ENCODE measurements at places on chromosomes 4 and X.

- DNase-seq: no peak
Measured at GRCh38 chr4:21819086-21819485, 129.5 kb downstream of the KCNIP4 start.

DNA sequence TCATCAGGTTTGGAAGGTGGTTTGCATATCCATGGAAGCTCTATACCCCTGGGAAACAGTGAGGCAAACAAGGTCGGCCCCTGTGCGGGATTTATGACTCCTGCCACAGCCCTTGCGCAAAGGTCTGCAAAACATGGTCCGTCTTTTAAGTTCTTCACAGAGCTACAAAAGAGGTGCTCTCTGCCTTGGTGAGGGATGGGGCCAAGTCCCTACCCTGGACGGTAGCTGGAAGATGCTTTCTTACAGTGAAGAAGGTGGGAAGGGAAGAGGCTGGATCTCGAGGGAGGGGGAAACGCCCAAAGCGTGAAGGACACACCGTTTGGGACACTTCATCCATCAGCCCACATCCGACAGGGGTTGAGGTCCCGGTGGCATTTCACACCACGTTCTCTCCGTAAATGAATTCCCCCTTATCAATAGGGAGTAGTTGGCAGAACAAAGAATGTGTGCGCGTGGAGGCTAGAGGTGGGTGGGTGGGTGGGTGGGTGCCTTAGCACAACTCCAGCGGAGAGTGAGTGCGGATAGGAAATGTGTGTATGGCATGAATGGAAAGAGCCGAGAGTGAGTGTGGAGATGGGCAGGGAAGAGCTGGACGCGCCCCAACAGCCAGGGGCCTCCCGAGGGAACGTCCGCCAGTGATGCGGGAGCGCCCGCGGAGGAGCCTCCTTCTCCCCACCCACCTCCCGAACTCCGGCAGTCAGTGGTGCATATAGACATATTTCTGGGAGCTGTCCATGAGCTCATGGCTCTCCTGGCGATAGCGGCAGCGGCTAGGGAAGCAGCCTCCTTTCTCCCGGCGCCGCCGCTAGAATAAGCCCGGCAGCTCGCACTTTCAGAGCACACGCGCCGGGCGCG, 68.3 kb downstream of the LARP7 start:
- DNase-seq: no peak

GRCh38 chrX:130260316-130260715, 8.4 kb downstream of the ZNF280C start:
- DNase-seq: no peak

DNA sequence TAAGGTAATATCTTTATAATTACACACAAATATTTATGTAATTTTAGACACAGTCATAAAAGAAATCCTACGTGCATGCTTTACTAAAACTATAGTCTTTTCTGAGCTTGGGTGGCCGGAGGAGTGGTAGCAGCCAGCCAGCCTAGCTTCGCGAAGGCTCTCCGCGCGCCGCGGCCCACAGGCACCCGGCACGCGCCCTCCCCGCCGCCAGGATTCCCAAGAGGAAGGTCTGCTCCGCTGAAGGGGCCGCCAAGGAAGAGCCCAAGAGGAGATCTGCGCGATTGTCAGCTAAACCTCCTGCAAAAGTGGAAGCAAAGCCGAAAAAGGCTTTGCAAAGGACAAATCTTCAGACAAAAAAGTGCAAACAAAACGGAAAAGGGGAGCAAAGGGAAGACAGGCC, 8.7 kb upstream of the PJA1 start:
- no peak for DNase-seq

DNA sequence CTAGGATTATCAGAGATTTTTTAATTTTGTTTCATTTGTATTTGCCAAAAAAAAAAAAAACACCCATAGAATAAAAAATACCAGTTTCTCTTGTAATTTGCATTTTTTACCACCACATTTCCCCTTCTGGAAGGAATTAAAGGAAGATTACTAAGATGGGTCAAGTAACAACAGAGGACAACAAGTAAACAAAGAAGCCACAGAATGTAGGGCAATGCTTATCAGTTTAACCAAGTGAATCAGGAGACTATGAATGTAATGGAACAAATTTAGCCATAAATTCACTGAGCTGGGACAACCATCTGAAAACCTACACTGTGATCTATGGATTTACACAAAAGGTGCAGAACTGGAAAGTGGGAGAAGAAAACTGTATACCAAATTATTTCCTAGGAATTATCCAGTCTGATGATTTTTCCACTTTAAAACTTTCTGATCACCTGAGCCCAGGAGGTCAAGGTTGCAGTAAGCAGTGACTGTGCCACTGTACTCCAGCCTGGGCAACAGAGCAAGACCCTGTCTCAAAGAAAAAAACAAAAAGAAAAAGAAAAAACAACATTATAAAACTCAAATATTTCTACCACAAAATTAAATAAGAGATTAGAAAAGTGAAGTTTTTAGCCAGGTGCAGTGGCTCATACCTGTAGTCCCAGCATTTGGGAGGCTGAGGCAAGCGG, 32.4 kb downstream of the LRBA start:
- no peak for DNase-seq

DNA sequence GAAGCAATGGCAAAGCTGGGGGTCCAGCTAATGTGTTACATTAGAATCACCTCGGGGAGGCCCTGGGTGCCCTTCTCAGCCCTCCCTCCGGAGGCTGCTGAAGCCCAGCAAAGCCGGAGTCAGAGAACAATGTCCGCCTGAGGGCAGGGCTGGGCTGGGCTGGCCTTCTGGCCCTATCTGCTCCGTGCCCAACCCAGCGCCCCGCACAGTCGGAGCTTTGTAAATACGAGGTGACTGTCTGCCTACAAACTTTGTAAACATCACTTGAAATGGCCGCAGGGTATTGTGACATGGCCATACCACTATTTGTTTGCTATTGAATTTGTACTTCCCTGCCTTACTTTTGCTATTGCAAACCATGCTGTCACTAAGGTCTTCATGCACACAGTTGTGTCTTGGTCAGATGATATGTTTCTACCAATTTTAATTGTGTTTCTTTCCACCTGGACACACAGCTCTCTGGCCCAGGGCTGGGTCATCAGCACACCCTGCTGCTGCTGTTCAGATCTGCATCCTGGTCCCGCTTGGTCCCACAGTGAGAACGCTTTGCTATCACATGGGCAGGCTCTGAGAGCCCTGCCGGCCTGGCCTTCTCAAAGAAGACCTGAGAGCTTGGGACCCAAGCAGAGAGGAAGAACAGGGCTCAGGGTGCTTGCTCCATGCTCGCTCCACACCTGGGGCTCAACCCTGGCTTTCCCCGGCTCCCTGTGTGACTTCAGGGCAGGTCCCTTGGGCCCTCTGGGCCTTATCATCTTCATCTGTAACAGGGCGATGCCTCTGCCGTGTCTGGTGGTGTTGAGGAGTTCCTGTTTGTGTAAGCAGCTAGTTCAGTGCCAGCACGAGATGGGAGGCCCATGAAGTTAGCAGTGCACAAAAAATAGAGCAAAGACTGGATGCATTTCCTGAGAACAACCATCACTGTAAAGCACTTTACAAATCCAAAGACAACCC, 2.3 kb downstream of the S100P start:
- no peak for DNase-seq

- DNase-seq: no peak
Measured at GRCh38 chrX:17020851-17021821, 74.7 kb downstream of the REPS2 start.

GRCh38 chr4:65467068-65467680, 203.1 kb downstream of the EPHA5 start:
- no peak for DNase-seq

- no peak for DNase-seq
Measured at GRCh38 chr4:182826391-182826790, 90.8 kb downstream of the DCTD start.

DNA sequence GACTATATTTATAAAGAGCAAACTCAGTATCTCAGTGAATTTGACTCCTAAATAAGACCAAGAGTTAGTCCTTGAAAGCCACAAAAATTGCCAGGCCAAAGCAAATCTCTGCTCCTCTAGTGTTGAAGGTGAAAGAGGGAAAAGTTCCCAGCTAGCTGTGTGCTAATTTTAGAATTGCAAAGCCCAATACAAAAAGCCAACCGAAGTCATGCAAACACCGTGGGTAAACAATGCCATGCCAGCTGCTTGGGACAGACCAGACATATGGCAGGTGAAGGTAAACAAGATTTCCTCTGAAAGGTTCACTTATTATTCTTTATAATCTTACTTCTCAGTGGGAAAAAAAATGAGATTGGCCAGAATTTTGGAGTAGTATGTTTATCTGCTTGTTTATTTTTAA, 80.5 kb upstream of the LNX1 start:
- DNase-seq: no peak

DNA sequence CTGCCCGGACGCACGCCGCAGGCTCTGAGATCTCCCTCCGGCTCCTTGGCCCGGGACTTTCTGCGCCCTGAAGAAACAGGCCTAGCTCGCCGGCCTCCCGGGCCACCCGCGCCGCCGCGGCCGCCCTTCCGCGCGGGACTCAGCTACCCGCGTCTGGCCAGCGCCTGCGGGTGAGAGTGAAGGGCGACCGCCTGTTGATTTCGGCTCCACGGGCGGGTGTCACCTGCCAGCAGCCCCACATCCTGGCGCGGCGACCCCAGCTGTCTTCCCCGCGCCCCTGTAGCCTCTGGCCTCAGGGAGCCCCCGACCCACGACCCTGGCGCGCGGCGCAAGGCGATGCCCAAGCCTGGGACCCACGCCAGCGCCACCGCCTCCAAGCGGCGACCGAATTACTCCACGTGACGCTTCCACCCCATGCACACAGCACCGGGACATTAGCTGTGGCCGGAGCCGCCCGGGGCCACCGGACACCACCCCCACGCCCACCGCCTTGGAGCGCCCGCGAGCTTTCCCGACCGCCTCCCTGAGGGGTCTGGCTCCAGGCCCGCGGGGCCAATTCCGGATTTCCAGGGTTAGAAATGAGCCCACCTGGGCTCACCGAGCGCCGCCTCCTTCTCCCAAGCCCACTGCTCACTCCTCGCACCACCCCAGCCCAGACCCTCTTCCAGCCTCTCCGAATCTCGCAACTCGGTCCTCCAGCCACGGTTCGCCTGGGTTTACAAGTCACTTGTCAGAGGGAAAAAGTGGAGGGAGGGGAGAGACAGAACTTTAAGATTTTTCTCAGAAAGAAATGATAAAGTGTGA, 10.2 kb downstream of the ARX start:
- DNase-seq: no peak

GRCh38 chr4:169821402-169821801, 63.7 kb upstream of the HPF1 start:
- no peak for DNase-seq

DNA sequence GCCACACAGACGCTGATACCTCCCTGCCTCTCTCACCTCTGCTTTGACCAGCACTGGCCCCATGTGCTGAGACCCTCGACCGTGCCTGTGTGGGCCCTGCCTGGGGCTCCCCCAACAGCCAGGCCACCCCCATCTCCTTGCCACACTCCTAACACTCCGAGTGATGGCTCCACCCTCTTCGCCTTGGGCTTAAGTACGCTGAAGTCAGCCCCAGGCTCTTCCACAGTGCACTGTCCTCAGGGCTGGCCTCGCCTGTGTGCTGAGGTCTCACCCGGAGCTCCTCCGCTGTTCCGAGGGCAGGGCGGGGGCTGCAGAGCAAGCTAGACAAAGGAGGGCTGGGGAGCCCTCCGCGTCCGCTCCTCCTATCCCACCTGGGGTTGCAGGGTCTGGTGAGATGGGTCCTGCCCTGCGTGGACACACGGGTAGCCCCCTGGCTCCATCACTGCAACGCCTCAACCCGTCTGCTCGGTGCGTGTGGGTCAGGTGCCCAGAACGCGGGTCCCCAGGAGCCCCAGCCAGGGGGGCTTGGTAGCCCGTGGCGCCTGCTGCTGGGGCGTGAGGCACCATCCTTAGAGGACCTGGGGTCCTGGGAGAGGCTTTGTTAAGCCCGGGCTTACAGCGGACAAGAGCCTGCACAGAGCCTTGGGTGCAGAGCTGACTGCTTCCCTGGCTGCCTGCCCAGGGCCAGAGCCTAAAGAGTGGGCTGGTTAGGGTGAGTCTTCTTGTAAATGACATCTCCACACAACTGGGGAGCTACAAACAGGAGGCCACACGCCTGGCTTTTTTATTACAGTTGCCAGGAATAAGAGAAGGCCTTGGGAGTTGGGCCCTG, 42.6 kb upstream of the NKX1-1 start:
- no peak for DNase-seq

- no peak for DNase-seq
Measured at GRCh38 chr4:127660284-127660885, 27.6 kb downstream of the INTU start.

DNA sequence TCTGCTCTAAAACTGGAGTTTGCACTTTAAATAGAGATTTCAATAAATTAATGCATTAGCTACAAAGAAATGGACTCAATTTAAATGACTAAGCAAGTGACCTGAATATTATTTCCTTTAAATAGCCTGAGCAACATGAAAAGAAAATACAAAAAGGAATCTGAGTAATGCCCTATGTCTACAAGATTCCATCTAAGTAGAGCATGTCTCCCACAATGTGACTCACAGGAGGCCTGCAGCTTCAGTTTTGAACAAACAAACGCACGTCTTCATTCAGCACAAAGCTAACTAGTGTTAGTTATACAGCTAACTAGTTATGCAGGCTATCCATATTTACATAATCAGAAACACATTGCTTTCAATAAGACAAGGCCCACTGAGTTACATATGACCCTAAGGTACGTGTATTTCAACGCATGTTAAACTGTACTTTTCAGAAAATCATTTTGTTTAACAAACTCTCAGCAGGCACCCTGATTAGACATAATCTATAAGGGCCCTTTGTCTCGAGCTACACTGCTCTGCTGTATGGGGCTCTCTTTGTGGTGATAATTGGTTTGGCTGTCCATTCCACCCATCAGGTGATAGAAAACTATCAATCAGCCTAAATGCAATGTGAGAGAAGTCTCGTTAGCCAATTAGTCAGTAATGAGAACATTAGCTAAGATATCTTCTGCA, 116.5 kb downstream of the MAML3 start:
- DNase-seq: no peak

DNA sequence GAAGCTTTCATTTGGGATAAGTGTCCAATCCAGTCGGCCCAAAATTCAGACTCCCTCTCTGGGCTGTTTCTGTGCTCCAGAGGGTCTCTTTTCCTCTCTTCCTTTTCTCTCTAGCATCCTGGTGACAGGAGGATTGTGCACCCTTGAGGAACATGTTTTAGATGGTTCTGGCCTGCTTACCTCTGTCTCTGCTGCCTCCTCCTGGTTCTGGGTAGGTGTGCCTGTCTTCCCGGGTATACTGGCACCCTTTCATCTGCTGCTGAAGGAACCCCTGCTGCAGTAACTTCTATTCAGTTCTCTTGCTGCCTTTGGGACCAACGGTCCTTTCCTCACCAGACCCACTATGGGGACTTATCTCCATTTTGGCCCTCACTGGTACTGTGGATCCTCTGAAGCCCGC, 53.2 kb downstream of the HMGB2 start:
- DNase-seq: no peak

DNA sequence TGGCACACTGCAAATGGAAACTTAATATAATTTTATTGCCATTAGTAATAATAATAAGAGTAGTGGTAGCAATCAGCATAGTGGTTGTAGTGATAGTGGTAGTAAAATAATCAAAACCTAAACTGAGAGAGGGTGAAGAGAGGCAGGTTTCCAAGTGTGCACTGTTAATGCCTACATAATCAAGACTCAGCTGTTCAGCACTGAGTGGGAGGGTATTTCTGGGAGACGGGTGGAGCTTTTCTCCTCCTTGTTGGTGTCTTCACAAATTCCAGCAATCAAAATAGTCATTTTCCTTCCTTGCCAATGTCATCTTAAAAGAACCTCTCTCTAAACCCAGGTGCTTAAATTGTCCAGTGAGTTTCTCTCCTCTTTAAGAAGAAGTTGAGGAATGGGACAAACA, 18.6 kb downstream of the CCDC149 start:
- no peak for DNase-seq
